ENCODE measurements at places on chromosomes 4 and X.

DNA sequence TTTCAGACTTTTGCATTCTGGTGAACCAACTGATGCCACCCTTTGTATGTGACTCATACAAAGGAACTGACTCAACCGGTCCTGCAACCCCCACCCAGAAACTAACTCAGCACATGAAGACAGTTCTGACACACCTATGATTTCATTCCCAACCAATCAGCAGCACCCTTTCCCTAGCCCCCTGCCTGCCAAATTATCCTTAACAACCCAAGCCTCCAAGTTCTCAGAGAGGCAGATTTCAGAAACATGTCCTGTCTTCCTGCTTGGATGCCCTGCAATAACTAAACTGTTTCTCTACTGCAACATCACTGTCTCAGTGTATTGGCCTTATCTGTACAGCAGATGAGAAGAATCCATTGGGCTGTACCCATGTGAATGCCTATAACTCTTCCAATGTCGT lies 284.7 kb downstream of the CAMK2D start:
- DNase-seq, result no peak

- DNase-seq, result no peak
Measured at GRCh38 chr4:146972036-146972435, 26.4 kb upstream of the TTC29 start.

- no peak for DNase-seq
Measured at GRCh38 chrX:17077361-17077760, 130.9 kb downstream of the REPS2 start.

DNA sequence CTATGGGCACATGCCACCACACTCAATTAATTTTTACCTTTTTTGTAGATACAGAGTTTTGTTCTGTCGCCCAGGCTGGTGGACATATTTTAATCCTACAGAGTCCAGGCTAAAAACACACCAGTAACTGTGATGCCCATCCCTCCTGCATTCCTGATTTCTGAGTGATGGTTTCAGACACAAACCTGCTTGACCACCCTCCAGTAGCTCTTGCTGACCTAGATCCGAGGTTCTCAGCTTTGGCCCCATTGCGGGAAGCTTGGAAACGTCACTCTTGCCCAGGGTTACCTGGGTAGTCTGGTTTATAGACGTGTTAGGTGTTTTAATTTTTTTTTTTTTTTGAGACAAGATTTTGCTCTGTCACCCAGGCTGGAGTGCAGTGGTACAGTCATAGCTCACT lies 7.5 kb downstream of the CD99 start:
- DNase-seq, result no peak

DNA sequence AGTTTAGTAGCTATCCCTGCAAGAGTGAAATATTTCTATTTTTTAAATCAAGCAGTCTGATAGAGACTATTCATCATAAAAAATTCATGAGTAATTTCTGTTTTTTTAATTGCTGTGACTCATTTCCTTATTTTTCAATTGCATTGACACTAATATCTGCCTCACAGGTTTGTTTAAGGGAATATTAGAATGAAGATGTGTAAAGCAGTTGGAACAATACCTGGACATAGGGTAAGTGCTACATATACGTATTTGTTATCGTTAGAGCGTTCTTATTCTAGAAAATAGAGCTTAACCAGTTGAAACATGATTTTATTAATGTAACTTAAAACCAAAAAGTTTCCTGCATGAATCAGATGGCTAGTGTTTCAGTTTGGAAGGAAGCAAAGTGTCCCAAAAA lies 2211.3 kb downstream of the PCDH7 start:
- no peak for DNase-seq

DNA sequence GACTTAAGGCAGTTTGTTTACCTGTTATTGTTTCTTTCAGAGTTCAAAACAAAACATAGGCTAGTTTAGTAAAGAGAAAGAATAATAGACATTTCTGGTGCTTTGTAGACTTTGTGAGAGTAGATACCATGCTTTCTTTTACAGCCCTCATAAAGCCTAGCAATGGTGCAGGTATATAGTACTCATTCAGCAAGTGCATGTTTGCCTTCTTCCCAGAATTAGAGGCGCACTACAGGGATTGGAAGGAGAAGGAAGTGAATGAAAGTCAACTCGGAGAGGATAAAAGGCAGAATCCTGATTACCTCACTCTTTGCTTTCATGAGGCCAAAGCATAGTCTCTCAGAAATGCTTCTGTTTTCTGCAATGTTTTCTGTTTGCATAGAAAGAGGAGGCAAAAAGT lies 43.1 kb upstream of the FHDC1 start:
- DNase-seq, result no peak

DNA sequence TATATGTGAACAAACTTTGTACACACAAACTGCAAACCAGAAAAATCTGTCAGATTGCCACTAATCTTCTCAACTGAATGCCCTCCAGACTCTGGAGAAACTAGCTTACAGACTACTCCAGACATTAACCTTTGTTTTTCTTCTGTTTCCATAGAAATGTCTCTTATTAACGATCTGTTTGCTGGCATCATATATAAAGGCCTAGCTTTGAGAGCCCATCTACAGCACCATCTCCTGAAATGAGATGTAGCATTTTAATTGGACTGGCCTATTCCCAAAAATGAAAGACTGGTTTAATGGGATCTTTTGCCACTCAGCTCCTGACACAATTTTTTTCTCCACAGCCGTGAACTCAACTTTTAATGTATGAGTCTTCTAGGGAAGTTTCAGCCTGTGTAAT lies 266.0 kb upstream of the IL1RAPL1 start:
- no peak for DNase-seq

DNA sequence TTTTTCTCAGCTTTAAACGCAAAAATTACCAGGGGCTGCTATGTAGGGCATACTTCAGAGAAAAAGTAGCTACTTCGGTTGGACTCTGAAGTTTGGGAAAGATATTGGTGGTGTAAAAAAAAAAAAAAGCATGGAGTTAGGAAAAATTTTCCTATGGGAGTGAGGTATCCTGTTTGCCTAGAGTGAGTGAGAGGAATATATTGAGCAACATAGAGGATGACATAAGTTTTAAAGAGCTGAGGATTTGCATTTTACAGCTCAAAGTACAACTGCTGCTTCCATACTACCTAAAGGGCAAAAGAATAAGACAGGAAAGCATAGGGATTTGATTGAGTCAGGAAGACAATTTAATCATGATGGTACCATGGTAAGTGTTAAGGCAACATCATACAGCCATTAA lies 7.3 kb downstream of the GPRASP1 start:
- no peak for DNase-seq

GRCh38 chr4:186780291-186781031 lies 56.8 kb upstream of the FAT1 start:
- DNase-seq, result no peak

DNA sequence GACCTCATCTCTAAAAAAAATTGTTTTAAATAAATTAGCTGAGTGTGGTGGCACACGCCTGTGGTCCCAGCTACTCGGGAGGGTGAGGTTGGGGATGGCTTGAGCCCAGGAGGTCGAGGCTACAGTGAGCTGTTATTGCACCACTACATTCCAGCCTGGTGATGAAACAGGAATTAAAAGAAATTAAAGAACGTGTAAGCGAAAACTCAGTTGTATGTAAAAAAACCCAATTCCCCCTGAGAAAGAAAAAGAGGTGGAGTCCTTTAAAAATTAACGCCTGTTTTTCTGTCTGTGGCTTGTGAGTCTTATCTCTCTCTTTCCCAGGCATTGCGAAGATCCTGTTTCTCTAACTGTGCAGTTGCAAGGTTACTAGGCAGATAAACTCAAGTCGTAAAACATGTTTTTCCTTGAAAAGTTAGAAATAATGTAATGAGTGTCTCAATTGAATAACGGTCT lies 22.1 kb downstream of the EPGN start:
- no peak for DNase-seq

DNA sequence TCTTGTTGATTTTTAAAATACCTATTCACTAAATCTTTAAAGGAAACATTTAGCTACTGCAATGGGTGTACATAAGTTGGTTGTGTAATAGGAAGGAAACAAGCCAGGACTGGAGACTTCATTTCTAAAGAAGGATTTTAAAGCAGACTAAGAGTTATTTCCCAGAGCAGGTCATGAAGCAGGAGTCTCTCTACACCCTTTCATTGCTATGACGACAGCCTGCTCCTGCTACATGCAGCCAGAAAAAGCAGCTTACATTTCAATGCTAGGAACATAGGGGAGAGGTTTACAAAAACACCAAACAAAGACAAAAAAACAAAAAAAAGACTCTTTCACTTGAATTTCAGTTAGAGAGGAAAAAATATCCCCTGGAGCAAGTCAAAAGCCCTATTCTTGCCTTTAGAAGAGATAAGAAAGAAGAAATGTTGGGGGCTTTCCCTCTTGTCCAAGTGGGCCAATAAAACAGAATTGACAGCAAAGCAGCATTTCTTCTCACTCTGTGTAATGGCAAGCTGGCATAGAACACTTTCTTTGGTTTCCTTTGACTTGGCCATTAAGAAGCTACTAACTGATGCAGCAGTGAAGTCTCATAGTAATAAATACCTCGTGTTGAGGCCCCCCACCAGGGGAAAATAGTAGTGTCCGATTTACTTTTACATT lies 3.4 kb downstream of the SPARCL1 start:
- no peak for DNase-seq

DNA sequence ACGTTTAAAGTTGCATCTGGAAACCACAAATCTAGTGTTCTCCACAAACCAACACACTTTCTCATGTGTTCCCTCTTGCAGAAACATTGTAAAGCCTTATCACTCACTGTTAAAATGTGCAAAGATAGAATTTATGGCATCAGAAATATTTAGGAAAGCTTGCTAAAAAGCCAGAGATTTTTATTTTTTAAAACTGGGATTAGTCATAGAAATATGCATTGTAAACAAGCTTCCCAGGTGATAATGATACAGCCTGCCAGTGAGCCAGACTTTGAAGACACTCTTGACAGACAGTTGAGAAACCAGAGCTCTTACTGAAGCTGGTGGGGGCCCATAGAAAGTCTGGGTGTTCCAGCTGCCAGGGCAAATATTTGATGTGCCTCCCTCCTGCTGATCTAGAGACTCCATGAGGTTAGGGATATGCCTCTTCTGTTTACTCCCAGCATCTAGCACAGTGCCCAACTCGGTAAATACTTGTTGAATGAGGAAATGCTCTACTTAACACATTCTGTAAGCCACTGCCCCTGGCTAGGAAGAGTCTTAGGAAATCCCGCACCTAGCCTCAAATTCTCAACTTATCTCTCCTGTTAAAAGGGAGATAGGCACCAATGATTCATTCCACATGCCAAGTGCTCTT lies 179.0 kb upstream of the RASGEF1B start:
- DNase-seq, result peak; percentile 86

DNA sequence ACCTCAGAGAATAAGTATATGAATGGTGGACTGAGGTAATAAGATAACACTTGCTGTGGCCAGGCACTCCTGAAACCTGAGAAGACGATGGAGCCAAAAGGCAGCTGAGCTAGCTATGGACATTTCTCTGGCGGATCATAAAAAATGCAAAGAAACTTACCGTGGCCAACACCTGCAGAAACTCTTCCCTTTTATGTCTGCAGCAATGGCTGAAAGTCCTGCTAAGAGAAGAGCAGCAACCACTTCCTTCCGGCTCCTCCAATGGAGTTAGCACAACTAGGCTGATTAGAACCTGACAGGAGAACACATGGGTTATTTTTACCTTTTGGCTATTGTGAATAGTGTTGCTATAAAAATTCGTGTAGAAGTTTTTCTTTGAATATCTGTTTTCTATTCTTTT lies 76.0 kb upstream of the MAGEB16 start:
- no peak for DNase-seq

GRCh38 chr4:13248621-13249298 lies 235.4 kb downstream of the RAB28 start:
- no peak for DNase-seq

DNA sequence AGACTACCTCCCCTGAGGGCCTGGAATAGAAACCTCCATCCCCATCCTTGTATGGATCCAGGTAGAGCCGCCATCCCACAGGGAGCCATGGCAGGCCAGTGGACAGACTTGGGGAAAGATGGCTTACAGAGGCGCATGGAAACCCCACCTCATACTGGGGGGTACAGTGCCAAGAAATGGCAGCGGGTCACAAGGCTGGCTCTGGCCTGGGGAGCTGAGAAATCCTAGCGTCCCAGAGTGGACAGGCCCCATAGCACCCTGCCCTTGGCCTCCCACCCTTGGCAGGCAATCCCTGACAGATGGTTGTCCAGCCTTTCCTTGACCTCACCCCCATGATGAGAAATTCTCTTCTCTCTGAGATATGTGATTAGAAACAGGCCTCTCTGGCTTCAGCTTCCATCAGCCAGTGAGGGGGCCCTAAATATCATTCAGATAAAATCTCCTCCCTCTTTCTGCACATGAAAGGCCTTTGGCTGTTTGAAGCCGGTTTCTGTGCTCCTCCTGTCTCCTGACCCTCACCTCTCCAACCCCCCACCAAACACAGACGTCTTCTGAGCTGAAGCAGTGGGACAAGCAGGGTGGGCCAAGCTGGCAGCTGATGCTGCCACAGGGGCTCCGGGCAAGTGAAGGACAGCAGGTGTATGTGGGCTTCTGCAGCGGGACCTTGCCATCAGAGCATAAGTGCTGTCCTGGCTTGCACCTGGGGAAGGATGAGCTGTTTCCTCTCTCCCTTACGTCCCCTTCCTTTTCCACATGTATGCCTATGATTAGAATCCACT lies 204.4 kb upstream of the MAMLD1 start:
- DNase-seq, result no peak

DNA sequence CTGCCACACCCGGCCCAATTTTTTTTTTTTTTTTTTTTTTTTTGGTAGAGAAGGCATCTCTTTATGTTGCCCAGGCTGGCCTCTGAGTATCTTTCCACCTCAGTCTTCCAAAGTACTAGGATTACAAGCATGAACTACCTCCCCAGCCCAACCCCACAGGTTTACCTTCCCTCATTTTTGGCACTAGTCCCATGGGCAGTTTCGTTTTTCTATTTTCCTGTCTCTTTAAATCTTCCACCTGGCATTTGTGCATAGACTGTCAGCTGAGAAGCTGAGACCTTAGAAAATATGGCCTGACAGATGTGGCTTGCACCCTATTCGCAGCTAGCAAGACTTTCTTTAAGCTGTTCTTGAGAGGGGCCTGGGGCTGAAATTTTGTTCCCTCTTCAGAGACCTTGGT lies 27.9 kb downstream of the TNIP2 start:
- no peak for DNase-seq
